ENCODE measurements at places on chromosomes 12 and 14. TPM values are rescaled to one million over a fixed set of nuclear protein-coding genes. Genes with fewer than 3 reads are reported as not detected.

APOF gene
- total RNA-seq, result not detected

PALS1 gene
- total RNA-seq, result 30.1 TPM

TMEM19 gene
- total RNA-seq, result 24.8 TPM

CD163 gene
- total RNA-seq, result 2.0 TPM

GRCh38 chr12:64826234-64826633 is 1.8 kb downstream of the TBC1D30 start:
- H3K4me1 ChIP-seq, result peaks cover 11% of the 10 kb centered on the region
- peaks cover 66% of the 10 kb centered on the region for H3K27me3 ChIP-seq
- peak overlapping the region; percentile 2 for H3K4me3 ChIP-seq
- H3K27ac ChIP-seq, result peak overlapping the region; percentile 79
- H3K36me3 ChIP-seq, result no peaks in the 10 kb centered on the region

- no peak for DNase-seq
- no peak overlapping the region for H3K27ac ChIP-seq
- H3K4me1 ChIP-seq, result peaks cover 4% of the 10 kb centered on the region
- no peak overlapping the region for H3K4me3 ChIP-seq
Observed at GRCh38 chr14:55697414-55697861, 117.4 kb downstream of the KTN1 start.
